Globus pallidus (tissue), 1 donor: ENCODE measurements at places on chromosomes 4 and X.

- DNase-seq, result no peak
These were observed 187.4 kb downstream of the RASL11B start for GRCh38 chr4:53049528-53049927.

DNA sequence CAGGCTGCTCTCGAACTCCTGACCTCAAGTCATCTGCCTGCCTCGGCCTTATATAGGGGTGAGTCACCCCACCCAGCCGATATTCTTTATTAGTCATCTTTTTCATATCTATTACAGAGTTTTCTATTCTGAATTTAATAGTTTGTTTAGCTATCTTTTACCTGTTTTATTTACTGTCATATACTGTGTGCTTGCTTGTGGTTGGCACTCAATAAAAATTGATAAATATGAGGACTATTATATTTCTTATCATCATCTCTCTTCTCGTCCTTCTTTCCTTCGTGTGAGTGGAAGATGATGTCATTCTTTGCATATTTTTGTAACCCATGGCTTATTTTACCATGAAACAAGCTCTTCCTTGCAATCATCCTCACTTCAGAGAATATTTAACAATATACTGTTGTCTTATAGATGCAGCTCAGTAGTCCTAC lies 265.5 kb downstream of the ARHGAP24 start:
- no peak for DNase-seq

- DNase-seq, result peak; percentile 15
These were observed 45.3 kb upstream of the KCTD8 start for GRCh38 chr4:44493924-44494323.

DNA sequence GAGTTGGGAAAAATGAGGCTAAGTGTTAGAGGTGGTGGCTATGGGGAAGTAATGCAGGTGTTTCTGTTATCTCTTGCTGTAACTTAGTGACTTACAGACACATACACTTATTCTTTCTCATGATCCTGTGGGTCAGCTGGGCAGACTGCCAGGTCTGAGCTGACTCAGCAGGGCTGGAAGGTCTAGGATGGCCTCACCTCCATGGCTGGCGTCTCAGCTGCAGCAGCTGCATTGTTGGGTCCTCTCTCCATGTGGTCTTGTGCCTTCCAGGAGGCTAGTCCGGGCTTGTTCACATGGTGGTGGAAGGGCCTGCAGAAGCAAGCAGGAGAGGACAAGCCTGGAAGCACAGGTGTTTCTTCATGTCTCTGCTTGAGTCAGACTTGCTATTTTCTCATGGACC lies 172.7 kb downstream of the NHS start:
- DNase-seq, result no peak

GRCh38 chr4:76199664-76200211 lies 13.9 kb downstream of the SCARB2 start:
- peak; percentile 93 for DNase-seq

- DNase-seq, result peak; percentile 17
These were observed 26.8 kb downstream of the MGST2 start for GRCh38 chr4:139692309-139693012.

DNA sequence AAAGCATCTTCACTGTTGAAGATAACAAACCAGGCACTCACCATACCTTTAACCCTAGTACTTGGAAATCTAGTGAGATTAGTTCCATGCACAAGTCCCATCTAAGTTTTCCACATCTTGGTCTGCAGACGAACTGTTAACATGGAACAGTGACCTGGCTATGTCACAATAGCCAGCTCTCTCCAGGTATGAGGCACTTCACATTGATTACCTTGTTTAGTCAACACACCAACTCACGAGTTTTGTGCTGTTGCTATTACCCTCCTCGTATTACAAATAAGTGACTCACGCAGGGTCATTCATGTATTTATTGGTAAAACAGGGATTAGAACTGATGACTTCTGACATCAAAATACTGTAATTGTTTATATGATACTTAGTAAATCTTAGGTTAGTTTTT lies 36.4 kb upstream of the FRAS1 start:
- DNase-seq, result no peak

DNA sequence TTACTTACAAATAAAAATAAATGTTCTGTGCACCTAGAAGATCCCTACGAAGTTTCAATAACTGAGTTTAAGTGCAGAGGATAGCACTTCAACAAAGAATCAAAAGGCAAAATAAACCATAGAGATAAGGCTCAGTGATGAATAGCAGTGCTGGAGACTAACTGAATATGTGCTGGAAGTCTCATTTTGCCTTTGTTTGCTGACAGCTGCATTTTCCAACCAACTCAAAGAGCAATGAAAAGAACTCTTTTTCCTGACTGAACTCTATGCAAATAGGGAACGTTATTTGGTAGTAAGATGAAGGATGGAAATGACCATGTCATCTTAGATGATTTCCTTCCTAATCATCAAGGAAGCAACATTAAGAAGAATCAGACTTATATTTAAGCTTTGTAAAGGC lies 32.7 kb upstream of the ADH7 start:
- DNase-seq, result peak; percentile 48

- DNase-seq, result no peak
These were observed 16.1 kb upstream of the RS1 start for GRCh38 chrX:18687856-18688495.

DNA sequence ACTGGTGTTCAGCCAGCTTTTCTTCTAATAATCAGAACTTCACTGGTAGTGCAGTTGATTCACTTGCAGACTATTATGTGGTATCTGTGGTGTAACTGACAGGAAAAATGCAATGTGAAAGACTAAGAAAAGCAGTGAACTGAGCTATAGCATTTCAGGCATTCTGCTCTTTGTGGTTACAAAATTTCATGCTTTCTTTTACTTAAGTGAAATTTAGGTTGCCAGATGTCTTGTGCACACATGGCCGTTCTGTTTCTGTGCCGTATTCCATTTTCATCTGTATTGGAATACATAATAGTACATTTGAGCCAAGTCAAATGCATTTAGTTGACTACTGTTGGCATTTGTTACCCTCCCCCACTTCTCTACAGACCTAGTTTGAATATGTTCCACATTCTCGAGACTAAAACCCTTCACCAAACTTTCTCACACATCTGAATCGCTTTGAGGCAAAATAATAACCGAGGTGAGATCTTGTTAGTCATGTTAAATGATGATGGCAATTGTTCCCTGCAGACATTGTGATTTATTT lies 8.2 kb downstream of the RTL3 start:
- no peak for DNase-seq

- no peak for DNase-seq
These were observed 50.2 kb upstream of the TLR3 start for GRCh38 chr4:186018784-186019183.

DNA sequence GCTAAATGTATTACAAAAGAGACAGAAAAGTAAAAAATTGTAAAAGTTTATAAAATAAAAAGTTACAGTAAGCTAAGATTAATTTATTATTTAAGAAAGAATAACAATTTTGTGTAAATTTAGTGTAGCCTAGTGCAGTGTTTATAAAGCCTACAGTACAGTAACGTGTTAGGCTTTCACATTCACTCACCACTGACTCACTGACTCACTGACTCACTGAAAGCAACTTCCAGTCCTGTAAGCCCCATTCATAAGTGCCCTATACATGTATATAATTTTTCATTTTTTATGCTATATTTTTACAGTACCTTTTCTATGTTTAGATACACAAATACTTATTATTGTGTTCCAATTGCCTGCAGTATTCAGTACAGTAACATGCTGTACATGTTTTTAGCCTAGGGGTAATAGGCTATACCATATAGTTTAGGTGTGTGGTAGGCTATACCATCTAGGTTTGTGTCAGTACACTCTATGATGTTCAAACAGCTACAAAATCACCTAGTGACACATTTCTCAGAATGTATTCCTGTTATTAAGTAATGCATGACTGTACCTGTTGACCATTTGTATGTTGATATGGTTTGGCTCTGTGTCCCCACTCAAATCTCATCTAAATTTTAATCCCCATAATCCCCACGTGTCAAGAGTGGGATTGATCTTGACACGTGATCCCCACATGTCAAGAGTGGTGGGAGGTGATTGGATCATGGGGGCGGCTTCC lies 57.9 kb downstream of the CFAP299 start:
- DNase-seq, result no peak

DNA sequence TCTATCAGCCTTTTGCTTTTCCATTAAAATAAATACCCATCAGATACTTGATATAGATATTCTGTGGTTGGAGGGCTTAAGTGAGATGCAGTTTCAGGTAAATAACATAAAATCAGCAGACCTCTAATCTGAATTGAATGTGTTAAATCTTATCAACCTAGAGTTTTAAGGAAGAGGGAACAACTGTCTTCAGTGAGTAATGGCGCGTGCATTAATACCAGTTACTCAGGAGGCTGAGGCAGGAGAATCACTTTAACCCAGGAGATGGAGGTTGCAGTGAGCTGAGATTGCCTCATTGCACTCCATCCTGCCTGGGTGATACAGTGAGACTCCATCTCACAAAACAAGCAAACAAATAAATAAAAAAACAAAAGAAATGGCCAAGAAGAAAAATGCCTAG lies 54.3 kb downstream of the FAT4 start:
- no peak for DNase-seq

DNA sequence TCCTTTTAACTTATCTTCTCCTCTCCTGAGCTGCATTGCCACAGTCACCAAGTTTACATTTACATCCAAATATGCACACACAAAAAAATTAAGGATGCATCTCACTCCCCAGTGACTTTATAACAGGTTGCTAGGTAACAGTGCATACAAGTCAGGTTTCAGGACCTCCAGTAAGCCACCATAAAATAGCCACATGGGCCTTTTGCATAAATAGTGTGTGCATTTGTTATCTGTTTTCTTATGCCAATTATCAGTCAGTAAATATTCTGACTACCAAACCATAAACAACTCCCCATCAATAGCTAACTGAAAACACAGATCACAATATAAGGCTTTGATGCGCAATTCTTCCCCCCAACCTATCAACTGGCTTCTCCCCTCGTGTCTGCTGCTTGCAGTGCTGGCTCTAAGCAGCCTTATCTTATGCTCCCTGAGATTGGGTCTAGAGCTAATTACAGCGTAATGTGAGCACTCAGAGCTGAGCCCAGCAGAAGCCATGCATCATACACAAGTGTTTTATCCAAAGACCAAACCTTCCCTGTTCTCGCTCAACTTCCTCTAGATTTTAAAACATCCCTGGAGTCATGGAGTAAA lies 55.4 kb downstream of the ZNF827 start:
- DNase-seq, result peak; percentile 67

DNA sequence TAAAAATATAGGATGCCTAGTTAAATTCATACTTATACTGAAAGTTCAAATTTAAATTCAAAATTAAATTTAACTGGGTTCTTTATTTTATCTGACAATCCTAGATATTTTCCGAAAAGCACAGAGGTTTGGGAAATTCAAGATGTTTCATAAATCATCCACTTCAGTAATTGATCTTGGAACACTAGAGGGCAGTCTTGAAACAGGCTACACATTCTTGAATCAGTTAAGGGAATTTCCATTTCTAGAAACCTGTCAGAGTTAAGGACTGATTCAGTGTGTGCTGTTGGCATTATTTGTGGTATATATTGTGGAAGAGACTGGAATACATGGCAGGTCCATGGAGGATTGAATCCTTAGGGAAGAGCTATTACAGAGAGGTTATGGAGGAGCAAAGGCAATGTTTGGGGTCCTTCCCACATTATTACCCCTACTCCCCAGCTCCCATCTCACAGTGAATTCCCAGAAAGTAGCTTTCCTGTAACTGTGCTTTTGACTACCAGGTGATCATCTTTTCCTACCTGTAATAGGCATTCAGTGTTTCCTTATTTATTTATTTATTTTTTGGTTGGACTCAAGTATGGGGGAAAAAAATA lies 92.9 kb downstream of the EGF start:
- peak; percentile 63 for DNase-seq

GRCh38 chr4:185764876-185765275 lies 47.1 kb downstream of the SORBS2 start:
- DNase-seq, result no peak

GRCh38 chr4:151581570-151581969 lies 172.6 kb downstream of the FHIP1A start:
- DNase-seq, result no peak

DNA sequence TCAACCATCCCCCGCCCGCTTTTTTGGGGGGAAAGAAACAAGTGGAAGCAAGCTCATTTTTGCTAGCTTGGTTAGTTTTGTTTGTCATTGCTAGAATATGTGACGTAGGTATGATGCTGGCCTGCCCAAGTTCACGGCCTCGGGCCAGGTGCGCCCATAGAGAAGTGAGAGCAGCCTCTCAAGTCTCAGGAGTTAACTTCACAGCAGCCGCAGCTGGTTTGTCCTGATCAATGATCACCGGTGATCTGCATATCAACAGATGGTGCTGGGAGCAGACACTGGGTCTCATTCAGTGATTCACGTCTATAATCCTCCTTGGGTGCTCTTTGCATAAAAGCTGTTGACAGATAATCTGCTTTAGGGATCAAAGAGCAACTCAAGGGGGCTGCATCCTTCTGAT lies 50.1 kb downstream of the ENPP6 start:
- DNase-seq, result no peak

DNA sequence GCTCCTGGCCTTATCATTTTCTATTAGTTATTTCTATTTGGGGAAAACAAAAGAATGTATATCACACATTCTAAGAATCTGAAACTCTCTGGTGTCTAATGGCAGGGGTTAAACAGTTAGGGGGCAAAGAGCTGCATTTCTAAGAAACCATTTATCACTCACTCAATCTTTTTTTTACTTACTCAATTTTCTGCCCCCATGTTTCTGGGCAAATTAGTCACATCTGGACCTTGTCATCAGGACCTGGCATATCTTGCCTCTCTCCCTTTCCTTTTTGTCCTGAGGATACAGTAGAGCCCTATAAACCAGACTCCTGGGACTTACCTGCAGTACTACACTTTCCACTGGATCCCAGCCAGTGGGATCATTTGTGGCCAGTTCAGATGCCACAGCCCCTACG lies 89.1 kb downstream of the ANXA3 start:
- no peak for DNase-seq

- DNase-seq, result no peak
These were observed 38.9 kb upstream of the TLL1 start for GRCh38 chr4:165834116-165834515.

DNA sequence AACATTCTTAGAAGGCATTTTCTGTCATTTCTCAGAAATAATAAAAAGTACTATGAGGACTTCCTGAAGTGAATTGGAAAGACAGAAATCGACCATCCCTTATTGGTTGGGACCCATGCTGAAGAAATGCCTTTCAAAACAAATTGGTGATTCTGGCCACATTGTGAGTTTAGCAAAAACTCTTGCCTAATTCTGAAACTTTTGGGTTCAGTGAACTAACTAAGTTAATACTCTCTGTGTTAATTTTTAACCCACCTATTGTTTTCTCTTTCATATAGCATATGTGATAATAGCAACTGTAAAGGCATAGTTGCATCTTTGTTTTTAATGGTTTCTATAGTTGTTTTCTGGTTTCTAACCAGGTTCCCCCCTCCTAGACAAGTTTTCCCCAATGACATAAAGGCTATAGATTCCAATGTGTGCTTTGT lies 129.3 kb upstream of the FAT1 start:
- no peak for DNase-seq

GRCh38 chrX:45348296-45348695 lies 147.6 kb upstream of the DIPK2B start:
- no peak for DNase-seq
